ENCODE measurements at places on chromosomes 11 and 22. TPM values are rescaled to one million over a fixed set of nuclear protein-coding genes. Genes with fewer than 3 reads are reported as not detected.

Gene AQP11
- polyA plus RNA-seq: 0.16 TPM

Gene CHEK2
- polyA plus RNA-seq: 11.1 TPM

Gene VPREB1
- polyA plus RNA-seq: not detected

Gene ACCS
- 1.7 TPM for polyA plus RNA-seq

GRCh38 chr11:102006835-102007566 is 40.2 kb upstream of the CFAP300 start:
- no peaks in the 10 kb centered on the region for H3K4me1 ChIP-seq
- H3K36me3 ChIP-seq: no peaks in the 10 kb centered on the region
- H3K4me3 ChIP-seq: no peak overlapping the region

DNA sequence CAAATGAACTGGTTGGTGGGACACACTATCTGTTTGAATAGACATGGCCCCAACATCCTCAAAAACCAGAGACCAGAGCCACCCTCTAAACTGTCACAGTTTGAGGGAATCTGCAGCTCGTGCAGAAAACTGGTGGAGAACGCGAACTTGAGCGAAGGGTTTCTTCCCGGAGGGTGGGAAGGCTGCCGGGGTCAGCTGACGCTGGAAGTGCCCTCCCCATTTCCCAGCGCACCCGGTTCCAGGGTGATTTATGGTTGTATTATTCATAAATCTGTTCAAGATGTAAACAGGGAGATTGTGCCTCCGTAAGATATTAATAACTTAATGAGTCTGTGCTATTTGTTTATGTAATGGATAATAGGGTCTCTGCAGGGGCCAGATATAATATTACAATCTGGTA is 1396.7 kb downstream of the BRD1 start:
- no peak overlapping the region for H3K27ac ChIP-seq
- H3K4me1 ChIP-seq: no peaks in the 10 kb centered on the region
- H3K36me3 ChIP-seq: no peaks in the 10 kb centered on the region
- no peaks in the 10 kb centered on the region for H3K27me3 ChIP-seq
- DNase-seq: no peak

- DNase-seq: peak; percentile 76
- peaks cover 65% of the 10 kb centered on the region for H3K4me1 ChIP-seq
- H3K36me3 ChIP-seq: no peaks in the 10 kb centered on the region
These were observed 14.5 kb upstream of the CYTH4 start for GRCh38 chr22:37267661-37268413.

DNA sequence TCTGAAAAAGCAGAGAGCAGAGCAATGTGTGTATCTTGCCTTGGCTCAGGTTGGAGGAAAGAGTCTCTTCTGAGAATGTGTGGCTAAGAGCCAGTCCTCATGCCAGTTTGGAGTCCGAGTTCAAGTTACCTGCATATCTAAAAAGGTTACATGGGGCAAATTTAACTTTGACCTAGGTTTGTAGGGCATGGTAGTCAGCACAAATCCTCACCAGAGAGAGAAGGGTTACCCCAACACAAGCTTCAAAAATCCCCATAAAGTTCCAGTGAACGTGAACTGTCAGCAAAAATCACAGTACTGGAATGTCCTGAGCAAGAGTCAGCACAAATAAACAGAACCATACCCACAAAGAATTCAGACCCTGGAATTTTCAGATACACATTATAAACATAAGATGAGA is 13.8 kb downstream of the SDHD start:
- peaks cover 18% of the 10 kb centered on the region for H3K36me3 ChIP-seq
- no peak for DNase-seq
- peaks cover 15% of the 10 kb centered on the region for H3K4me1 ChIP-seq
- peak overlapping the region; percentile 36 for H3K27ac ChIP-seq

DNA sequence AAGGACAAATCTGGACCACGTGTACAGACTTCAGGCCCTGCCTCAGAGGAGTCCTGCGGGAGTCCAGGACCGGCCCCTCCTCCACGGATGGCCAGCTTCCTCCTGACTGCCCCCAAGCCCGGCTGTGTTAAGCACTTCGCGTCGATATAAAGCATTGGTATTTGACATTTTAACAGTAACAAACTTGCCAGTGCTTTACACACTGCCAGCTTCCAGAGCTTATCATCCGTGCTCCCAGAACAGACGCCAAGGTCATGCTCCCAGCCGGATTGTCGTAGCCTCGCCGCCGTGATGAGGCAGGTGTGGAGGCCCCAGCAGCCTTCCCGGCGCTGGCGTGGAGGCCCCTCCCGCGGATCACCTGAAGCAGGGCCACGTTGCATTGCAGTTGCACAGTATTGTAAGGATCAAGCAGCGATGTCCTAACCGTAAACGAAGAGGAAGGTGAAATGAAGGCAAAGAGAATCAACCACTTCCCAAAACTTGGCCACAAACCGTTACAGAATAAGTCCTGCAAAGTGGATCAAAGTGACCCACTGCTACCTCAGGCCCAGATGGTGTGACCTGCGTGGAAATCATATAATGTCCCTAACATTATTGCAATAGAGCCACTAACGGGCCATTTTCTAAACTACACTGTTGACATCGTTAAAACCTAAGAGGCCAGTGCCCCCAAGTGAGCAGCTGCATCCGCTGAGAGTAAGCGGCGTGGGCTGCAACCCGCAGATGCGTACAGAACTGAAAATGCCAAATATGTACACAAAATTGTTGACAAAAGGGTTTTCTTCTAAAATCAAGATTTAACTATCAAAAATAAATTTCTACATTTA is 51.6 kb downstream of the CERK start:
- peaks cover 37% of the 10 kb centered on the region for H3K36me3 ChIP-seq
- peaks cover 49% of the 10 kb centered on the region for H3K4me1 ChIP-seq
- peak; percentile 23 for DNase-seq

DNA sequence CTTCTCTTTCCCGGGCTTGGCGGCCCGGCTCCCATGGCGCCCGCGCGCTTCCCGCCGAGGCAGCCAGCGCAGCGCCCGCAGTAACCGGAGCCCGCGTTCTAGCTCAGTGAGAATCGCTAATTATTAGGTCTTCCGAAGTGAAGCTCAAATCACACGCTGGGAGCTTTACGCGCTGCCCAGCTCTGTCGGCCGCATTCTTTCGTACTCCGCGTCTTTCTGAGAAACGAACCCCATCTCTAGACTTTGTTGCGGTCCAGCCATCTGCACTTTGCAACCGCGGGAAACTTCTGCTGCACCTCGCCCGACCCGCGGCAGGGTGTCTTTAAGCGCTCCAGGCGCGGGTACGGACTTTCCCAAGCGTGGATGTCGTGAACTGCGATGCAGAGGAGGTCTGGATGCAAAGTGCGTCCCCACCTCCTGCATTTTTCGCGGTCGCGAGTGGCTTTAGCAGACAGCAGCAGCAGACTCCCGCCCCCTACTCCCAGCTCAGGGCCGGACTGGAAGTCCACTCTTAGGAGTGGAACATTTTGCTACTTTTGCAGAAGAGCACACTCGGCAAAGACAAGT is 6.0 kb upstream of the PAX6 start:
- DNase-seq: no peak
- H3K4me1 ChIP-seq: peaks cover 37% of the 10 kb centered on the region
- no peak overlapping the region for H3K27ac ChIP-seq
- peaks cover 100% of the 10 kb centered on the region for H3K27me3 ChIP-seq
- no peak overlapping the region for H3K4me3 ChIP-seq

- H3K27me3 ChIP-seq: no peaks in the 10 kb centered on the region
- H3K27ac ChIP-seq: no peak overlapping the region
- no peaks in the 10 kb centered on the region for H3K36me3 ChIP-seq
These were observed 8.0 kb upstream of the NUP160 start for GRCh38 chr11:47856186-47856585.

DNA sequence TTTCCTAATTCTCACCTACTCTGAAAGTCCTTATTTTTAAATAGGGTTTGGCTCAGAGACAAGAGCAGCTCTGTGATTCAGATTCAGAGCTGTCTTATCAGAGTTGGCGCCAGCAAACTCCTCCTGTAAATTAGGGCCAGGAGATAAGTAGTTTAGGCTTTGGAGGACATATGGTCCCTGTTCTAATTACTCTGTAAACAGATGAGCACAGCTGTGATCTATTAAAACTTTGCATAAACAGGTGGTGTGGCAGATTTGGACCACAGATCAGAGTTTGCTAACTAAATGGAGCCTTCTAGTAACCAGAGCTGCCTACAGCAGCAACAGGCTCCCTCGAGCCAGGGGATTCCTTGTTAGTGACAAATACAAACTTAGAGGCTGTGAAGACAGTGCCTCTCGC is 27.9 kb downstream of the YPEL1 start:
- H3K36me3 ChIP-seq: no peaks in the 10 kb centered on the region
- H3K4me1 ChIP-seq: no peaks in the 10 kb centered on the region
- H3K27me3 ChIP-seq: no peaks in the 10 kb centered on the region
- no peak overlapping the region for H3K4me3 ChIP-seq
- no peak for DNase-seq

DNA sequence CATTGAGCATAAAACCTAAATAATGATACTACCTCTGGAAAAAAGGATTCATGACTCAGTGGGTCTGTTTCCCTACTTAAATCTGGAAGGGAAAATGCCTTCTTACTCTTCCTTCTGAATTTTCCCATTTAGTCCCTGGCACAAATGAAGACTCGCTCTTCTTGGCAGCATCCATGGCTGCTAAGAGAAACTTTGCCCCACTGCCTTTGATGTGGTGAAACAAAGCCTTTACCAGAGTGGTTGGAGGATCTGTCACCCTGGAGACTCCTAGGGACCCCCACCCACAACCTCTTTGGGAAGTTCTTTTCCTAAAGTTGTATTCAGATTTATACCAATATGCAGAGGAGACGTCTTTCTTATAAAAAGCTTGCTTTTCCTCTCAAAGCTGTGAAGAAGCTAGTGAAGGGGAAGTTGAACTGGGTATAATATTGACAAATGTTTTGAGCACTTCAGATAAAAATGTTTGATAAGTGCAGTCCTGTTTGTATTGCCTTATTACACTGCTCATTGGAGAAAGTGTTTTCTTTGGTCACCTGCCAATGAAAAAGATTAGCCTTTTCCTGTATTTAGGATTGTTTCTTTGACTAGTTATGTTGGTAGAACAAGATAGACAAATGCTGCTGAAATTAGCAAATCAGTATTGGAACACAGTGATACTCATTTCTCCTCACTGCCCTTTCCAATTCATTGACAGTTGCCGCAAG is 77.3 kb downstream of the ARFGAP2 start:
- no peaks in the 10 kb centered on the region for H3K36me3 ChIP-seq
- H3K27me3 ChIP-seq: no peaks in the 10 kb centered on the region
- no peak overlapping the region for H3K27ac ChIP-seq
- H3K4me1 ChIP-seq: no peaks in the 10 kb centered on the region
- no peak overlapping the region for H3K4me3 ChIP-seq

Data from CD14-positive monocyte (primary cell).